ENCODE measurements at places on chromosomes 1 and 21.

GRCh38 chr1:55466373-55466772, 251.2 kb upstream of the USP24 start:
- no peak for DNase-seq

DNA sequence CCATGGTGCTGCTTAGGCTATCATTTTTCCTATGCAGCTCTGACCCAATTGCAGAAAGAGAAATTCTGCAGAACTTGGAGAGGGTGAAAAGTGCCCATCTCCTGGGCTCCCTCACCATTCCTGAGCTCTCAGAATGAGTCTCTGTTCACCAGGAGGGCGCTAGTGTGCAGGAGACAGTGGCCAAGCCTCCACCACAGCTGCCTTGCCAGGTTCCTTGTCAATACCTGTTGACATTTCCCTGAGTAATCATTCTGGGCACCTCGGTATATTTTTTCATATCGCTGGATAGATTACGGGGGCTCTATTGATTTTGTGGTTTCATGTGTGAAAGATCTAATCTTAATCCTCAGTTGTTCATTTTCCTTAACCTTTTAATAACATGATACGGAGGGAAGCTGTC, 13.0 kb upstream of the C8B start:
- DNase-seq = no peak

DNA sequence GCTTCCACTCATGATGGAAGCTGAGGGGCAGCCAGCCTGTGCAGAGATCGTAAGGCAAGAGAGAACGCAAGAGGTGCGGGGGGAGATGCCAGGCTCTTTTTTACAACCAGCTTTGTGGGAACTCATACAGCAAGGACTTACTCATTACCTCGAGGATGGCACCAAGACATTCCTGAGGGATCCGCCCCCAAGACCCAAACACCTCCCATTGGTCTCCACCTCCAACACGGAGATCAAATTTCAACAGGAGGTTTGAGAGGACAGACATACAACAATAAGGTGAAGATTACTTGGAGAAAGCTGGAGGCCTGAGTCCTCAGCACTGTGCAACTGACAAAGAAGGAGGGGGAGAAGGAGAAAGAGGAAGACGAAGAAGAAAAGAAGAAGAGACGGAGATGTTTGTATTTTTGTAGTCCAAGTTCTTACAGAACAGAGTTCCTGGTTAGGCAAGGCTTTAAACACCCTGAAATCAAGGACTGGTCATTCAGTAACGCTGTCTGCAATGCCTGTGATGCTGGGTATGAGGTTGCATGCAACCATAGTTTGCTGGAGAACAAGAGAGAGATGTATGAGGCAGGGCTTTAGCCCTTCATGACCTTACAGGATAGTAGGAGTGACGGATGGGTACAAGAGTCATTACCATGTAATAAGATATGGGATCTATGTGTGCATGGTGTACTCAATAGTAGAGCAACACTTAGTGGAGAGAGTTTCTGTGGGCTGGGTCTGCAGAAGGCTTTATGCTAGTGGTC, 19.7 kb upstream of the GALNT2 start:
- no peak for DNase-seq

DNA sequence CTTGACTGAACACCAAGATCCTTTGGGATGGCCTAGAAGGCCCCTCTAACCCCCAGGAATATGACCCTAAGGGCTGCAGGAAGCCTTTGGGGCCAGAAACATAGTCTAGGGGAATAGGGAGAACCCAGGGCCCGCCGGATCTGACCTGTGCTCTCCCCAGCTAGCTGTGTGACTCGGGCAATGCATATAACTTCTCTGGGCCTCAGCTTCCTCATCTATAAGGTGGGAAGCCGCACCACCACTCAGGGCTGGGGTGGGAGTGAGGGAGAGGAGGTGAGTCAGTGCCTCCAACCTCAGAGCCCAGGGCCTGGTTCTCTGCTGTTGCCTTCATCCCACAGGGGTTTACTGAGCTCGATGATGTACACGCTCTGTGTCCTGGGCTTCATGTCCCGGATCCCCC, 434.4 kb downstream of the PTPRU start:
- no peak for DNase-seq

DNA sequence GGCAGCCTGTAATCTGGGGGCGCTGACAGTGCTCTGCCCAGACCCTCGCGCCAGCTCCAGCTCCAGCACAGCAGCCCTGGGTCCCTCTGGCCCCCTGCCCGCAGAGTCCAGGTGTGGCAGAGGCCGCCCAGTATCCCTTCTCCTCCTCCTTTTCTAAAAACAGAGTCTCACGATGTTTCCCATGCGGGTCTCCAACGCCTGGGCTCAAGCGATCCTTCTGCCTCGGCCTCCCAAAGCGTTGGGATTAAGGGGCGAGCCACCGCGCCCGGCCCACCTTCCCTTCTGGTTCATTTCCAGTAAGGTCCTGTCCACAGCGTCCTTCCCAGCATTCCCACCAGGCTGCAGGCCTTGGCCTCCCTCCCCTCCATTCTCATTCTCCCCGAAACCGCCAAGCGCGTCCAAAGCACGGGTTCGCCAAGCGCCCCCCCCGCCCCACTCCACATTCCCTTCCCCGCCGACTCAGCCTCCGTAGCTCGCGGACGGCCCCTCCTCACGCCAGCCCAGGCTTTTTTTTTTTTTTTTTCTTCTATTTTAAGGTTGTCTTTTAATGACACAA, 2.0 kb upstream of the PCBP3 start:
- no peak for DNase-seq

DNA sequence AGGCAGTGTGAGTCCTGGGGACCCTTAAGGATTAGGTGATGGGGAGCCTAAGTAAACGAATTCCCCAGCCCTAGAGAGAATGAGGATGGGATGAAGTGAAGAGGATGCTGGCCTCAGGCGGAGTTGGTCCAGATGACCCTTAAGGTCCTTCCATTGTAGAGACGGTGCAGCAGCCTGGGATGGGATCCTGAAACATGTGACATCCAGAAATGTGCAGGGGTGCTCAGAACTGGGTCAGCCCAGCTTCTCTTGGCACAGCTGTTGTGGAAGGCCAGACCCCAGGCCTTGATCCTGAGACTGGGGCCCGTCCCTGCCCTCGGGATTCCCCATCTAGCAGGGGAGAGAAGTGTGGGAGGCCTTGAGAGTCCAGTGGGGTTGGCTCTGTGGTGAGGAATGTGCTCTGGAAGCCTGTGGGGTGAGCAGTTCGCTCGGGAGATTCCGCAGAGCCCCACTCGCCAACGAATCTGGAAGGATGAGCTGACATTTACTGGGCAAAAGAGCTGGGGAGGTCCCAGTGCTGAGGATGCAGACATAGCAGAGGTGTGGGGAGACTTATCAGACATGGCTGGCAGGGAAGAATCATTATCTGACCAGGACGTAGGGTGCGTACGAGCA, 28.1 kb downstream of the A3GALT2 start:
- no peak for DNase-seq

- DNase-seq = no peak
Observed at GRCh38 chr21:16437586-16437985, 707.8 kb downstream of the USP25 start.

DNA sequence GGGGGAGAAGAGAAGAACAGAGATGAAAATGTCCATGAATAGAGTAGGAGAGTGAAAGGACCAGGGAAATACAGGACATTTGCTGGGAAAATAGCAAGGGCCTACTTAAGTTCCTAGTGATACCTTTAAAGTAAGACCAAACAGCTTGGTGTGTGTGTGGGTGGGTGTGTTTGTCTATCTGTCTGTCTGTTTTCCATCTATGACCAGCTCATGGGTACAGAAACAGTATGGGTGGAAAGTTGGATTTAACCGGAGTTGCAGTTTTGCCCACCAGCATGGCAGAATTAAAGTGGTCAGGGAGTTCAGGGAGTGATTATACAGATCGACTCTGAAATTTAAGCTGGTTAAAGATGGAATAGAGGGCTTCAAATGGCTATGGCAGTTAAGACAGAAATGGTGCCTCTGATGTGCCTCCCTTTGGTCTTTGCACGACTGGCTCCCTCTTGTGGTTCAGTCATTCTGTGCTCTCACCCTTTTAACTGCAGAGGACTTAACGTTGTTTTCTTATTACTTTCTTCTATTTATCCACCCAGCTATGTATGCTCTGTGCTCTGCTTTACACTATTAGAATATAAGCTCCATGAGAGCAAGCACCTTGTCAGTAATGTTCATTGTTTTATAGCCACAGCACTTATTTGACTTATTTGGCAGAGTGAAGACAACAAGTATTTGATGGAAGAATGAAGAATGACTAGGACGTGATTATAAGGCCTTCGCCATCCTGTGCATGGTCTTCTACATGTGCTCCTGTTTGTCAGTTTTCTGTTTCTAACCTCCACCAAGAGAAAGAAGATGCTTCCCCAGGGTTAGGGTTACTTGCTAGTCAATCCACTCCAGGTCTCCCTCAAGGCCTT, 72.7 kb upstream of the AK4 start:
- DNase-seq = peak; percentile 47

DNA sequence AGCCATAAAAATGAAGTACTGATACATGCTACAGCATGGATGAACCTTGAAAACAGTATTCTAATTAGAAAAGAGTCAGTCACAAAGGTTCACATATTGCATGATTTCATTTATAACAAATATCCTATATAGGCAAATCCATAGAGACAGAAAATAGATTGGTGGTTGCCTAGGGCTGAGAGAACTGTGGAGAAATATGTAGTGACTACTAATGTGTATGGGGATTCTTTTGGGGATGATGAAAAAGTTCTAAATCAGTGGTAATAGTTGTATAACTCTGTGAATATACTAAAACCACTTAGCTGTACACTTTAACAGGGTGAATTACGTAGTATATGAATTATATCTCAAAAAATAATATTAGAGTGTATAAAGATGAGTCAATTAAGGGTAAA, 45.8 kb downstream of the RNF115 start:
- DNase-seq = no peak

DNA sequence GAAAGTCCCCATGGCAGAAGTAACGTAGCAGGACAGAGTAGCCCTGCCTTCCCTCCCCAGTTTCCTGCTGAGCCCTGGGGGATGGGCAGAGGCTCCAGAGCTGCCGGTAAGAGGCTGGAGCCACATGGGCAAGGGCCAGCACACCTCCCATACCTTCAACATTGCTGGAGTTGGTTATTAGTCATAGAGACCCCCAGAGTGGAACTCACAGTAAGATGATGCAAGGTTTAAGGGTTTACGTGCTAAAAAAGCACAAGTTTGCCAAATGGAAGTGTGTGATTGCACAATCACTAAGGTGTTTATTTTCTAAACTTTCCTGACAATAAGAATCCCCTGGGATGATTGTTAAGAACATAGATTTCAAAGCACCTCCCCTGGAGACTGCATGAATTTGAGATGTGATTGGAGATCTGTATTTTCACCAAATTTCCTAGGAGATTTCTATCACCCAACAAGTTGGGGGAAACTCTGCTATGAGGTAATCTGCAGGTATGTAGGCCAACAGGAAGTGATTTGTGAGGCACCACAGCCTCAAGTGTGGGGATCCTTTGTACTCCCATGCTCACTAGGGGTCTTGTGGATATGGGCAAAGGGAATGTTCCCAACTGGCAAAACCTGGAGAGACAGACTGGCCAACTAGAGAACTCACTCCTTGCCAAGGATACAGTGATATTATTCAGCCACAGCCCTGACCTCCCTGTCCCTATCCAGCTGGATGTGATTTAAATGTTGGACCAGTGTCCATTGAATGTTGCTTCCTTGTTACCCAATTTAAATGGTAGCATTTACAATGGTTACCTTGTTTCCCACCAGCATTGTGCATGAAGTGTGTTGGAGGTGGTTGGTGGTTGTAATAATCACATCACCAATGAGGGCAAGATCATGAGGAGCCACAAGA, 37.1 kb upstream of the CSF1 start:
- no peak for DNase-seq
